ENCODE measurements at places on chromosomes 12 and 14. TPM values are rescaled to one million over a fixed set of nuclear protein-coding genes. Genes with fewer than 3 reads are reported as not detected.

The APOF gene
- not detected for total RNA-seq

The LMO3 gene
- total RNA-seq: not detected

The LPCAT3 gene
- 26.9 TPM for total RNA-seq

The TPPP2 gene
- total RNA-seq: not detected

The USP44 gene
- 0.18 TPM for total RNA-seq
